ENCODE measurements at places on chromosomes 6 and 20.

DNA sequence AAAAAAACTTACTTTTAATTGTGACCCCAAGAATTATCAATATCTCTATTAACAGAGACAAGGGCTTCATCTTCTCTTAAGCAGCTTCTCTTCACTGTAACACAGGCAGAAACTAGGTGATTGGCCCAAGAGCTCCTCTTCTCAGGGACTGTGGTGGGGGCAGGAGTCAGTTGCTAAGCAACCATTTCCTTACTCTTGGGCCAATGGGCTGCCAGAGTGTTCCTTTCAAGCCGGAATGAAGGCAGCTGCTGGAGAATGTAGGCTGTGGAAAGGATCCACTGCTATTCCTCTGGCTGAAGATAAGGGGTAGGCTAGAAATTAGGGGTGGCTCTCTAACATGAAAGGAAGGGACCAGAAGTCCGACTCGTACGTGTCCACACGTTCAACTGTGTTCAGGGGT, at the start of gene SEL1L2:
SEL1L2 (minus strand) TSS at position 150 of the 400 bp plus-strand sequence; CDS start at position 70, 80 bp downstream.
- DNase-seq, result no peak

DNA sequence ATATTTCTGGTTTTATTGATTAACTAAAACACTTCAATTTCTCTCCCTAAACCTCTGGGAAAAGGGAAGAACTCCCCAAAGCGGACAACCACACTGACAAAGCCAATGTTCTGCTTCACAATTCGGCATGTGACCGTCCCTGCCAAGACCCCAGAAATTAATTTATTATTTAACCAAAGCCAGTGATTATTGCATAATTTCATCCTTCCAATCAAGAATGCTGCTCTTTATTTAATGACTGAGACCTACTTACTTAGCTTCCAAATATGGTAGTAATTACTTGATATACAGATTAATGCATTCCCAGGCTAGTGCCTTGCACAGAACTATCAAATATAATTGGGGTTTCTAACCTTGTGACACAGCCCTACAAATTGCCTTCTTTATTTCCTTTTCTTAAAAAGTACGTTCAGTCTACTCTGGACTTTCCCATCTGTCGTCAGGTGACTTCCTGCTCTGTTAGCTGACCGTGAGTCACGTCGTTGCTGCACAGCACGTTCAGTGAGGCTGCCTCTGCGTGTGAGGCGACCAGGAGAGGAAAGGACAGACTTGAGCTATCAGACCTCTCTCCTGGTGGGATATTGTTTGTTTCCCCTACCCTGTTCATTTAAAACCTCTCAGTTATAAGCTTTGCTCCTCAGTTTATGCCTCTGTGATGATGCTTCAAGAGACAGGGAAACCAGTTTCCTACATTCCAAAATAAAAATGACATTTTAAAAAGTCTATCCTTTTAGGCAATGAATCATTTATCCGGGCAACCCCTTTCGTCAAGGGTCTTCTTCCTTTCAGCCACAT, 55.7 kb upstream of the TNFAIP3 start:
- DNase-seq, result peak; percentile 76

- no peak for DNase-seq
Observed at GRCh38 chr6:34447910-34448309, 18.0 kb upstream of the PACSIN1 start.

DNA sequence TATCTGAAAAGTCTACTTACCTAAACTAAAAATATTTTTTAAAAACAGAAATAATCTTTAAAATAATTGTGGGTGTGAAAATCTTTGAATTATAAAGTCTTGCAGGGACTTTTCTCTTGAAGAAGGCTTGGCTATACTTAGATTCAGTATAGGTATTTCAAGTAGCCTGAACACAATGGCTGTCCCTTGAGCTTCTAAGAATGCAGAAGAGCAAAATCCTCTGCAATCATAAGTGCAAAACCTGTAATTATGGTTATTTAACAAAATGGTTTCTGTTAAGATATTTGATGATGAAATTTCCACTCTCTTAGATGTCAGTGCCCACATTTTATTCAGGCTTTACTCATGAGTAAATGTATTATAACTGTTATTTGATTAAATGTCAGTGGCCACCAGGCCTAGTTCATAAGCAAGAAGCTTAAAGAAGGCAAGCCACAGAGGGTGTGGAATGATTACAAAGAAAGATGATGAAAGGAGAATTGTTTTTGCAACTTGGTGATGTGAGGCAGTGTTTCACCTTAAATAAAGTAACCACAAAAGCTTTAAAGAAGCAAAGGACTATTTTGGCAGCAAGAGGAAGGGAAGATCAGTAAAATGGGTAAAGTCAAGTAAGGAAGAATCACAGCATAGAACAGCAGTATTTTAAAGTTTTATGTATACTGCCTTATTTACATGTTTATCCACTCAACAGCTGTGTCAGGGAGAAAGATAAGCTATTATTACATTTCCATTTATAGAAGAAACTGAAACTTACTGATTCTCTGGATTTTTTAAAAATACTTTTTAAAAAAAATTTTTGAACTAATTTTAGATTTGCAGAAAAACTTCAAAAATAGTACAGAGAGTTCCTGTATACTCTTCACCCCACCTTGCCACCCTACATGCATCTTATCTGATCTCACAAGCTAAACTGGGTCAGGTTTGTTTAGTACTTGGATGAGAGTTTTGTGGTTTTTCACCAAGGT, 351.2 kb upstream of the RUNX2 start:
- DNase-seq, result no peak

- no peak for DNase-seq
Observed at GRCh38 chr6:38407192-38407591, 232.5 kb downstream of the BTBD9 start.

GRCh38 chr6:16230953-16231352, 7.4 kb upstream of the GMPR start:
- DNase-seq, result no peak

DNA sequence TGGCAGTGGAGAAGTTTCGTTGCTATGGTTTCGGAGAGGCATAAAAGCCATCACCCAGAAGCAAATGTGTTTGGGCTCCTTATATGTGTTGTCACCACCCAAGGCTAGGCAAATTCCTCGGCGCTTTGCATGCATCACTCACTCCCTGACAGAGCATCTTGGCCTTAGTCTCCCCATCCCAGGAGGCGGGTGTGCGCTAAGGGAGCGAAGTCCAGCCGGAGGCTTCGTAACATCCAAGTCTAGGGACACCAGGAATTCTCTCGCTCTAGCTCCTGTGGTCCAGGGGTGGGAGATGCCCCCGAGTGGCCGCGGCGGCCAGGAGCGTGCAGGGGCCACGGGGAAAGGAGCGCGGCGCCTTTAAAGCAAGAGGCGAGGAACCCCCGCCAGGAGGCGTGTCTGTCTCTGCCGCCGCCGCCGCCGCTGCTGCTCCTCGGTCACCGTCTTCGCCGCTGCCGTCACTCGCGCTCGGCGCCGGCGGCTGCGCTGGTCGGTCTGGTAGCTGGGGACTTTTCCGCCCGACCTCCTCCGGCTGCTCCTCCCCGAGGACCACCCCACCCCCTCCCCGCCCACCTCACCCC, at the start of gene GRIK2:
GRIK2 (plus strand) TSS at position 458 of the 578 bp plus-strand sequence.
- DNase-seq, result peak; percentile 17

GRCh38 chr6:135195041-135195440, 13.9 kb downstream of the MYB start:
- no peak for DNase-seq

DNA sequence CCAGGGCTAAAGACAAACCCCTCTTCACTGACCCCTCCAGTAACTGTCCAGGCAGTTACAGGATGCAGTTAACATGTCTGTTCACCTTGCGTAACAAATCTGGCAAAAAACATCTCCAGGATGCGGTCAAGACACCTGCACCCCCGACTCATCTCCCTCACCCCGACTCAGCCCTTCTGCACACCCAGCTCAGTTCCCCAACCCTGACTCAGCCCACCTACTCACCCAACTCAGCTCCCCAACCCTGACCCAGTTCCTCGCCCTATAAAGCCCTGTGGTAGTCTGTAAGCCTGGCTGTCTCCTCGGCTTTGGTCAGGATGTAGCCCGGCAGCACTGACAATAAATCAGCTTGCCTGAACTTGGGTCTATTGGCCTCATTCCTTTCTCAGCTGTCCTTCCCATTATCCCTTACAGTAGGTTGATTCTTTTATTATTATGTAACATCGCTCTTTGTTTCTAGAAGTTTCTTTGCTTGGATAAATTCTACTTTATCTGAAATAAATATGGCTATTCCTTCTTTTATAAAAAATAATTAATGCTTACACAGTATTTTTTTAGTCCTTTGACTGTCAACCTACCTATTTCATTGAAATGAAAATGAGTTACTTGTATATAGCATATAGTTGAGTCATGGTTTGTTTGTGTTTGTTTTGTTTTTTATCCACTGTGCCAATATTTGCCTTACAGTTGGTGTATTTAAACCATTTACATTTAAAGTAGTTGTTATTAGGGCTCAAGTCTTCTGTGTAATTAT, 12.9 kb upstream of the ADTRP start:
- DNase-seq, result no peak

DNA sequence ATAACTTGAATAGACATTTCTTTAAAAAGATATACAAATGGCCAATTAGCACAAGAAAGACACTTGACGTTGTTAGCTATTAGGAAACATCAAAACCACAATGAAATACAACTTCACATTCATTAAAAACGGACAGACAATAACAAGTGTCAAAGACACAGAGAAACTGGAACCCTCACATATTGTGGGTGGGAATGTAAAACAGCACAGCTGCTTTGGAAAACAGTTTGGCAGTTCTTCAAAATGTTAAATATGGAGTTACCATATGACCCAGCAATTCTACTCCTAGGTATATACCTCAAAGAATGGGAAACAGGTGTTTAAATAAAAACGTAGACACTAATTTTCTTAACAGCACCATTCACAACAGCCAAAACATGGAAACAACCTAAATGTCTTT, 100.5 kb upstream of the SLC22A23 start:
- no peak for DNase-seq

DNA sequence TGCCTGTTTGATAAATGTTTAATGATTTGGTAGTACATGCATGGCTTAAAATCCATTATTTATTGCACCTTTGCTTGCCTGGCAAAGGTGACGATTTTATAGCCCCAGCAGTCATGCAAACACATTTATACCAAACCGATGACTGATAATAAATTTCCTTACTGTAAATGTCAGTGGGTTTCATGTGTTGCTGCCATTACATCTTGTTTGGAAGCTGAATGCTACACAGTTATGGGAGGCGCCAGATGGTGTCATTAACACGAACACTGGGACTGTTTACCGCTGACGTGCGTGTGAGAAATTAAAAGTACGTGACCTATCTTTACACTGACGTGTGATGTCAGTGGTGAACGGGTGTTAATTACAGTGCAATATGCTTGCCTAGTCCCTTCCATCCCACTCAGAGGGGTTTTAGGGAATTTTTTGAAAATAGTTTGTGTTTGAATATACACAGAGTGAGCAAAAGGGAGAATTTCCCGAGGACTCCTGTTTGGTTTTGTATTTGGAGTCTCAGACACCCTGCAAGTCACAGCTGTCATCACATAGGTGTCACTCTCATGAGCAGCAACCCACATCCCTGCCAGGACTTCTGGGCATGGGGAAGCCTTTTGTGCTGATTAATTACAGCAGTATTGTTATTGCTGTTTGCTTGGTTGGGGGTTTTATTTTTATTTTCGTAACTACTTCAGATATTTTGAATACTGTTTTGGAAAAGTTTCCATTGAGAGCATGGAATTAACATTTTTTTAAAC, 151.8 kb upstream of the INSM1 start:
- no peak for DNase-seq

GRCh38 chr20:3731944-3732326, 550 bp upstream of the HSPA12B start:
- no peak for DNase-seq

DNA sequence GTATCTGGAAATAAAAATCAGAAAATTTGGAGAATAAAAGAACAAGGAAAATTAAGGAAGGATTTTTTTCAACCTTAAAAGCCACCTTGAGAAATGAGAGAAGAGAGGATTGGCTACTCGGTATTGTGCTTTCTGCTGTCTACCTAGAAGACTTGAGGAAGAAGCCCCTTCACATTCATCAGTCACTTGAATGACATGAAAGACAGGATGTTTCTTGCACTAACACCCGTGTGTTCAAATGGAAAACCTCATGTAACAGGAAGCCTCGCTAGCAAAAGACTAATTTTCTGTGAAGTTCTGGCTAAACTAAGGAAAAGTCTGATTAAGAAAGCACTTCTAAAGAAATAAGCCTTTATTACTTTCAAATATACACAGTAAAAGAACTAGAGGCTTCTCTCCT, 69.9 kb downstream of the OLIG3 start:
- no peak for DNase-seq

DNA sequence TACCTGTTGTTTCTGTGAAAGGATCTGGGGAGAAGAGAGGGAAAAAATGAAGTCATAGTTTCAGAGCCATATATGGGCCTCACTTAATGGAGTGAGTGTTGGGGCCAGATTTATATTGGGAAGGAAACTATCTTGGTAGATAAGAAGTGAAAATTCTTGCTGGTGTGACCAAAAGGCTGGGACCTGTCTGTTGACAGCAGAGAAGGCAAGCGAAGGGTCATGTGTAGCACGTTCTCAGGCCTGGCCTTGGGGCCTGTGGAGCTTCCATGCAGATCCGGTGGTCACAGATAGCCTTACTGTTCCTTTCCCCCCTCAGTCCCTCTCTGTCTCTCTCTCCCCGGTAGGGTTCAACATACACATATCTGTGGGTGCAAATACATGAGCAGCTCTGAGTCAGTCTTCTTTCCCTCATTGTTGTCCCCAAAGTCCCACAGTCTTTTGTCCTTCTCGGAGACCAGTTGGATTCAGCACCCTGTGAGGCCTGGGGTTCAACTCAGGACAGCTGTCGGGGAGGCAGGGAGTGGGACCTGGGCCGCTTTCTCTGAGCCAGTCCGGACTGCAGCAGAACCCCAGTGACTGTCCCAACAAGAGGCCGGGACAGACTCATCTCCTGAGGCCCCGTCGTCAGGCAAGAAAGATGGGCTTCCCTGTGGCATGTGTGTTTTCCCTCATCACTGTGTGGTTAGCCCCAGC, 34.6 kb downstream of the PPP1R14C start:
- DNase-seq, result no peak

DNA sequence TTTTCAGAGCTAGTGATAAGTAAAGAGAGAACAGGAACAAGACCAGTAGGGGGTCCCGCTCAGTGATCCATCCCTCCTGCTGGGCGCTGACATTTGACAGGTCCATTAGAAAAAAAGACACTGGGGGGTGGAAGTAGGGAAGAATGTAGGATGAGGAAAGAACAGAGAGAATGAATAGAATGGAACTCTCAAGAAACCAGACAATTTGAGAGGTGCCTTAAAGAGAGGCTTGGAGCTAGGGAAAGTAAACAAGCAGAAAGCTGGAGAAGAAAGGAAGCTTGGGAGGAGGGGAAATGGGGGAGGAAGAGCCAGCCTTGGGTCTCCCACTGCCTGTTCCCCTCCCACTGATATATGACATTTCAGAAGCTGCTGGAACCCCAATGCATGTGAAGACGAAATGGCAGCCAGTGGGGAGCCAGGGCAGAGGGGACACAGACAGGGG, 8.4 kb downstream of the GABBR1 start:
- DNase-seq, result no peak

GRCh38 chr6:121771937-121772720, 336.7 kb downstream of the GJA1 start:
- no peak for DNase-seq

- no peak for DNase-seq
Observed at GRCh38 chr6:24755279-24755678, 19.5 kb upstream of the GMNN start.

GRCh38 chr20:62838128-62838891, 21.5 kb downstream of the COL9A3 start:
- DNase-seq, result no peak

- DNase-seq, result no peak
Observed at GRCh38 chr6:97053643-97054411, 129.3 kb downstream of the KLHL32 start.

- DNase-seq, result no peak
Observed at GRCh38 chr6:5213836-5214235, 46.9 kb downstream of the LYRM4 start.

- DNase-seq, result no peak
Observed at GRCh38 chr6:156345700-156346099, 431.5 kb upstream of the ARID1B start.

All from A549 (cell line).